ENCODE measurements at places on chromosomes 13 and 19.

GRCh38 chr13:109778102-109778542 lies 8.3 kb downstream of the IRS2 start:
- no peak for DNase-seq

DNA sequence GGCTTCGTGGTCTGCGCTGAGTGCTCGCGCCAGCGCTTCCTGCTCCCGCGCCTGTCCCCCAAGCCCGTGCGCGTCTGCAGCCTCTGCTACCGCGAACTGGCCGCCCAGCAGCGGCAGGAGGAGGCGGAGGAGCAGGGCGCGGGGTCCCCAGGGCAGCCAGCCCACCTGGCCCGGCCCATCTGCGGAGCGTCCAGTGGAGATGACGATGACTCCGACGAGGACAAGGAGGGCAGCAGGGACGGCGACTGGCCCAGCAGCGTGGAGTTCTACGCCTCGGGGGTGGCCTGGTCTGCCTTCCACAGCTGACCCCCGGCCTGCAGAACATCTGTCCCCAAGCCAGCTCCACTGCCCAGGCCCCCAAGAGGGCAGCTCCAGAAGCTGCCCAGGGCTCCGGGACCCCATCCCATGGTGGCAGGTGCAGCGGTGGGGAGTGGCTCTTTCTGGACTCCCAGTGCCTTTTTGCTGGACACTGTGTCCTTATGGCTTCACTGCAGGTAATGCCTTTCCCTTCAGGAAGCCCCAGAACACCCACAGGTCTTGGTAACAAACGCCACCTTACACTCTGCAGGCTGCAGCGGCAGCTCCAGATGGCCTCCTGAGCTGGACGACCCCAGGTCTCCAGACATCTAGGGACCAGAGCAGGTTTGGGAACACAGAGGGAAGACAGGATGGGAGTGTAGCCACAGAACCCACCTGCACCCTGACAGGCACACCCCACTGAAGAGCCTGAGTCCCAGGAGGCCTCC lies 9.3 kb downstream of the PLEKHF1 start:
- no peak for DNase-seq

DNA sequence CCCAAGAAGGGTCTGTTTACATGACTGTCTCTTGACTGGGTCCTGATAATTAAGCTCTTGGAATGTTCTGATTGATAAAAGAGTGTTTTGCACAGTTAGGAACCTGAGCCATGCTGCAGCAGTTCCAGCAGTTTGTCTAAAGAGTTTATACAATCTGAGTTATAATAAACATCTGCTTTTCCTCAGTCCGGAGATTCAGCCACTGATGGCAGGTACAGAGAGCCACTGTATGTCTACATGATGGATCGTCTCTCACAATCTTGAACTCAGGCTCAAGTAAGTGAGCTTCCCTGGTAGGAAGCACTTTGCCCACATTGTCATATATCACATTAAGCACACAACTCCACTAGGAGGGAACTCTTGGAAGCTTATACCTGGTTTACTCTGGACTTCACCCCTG lies 84.3 kb downstream of the UGGT2 start:
- DNase-seq, result no peak

DNA sequence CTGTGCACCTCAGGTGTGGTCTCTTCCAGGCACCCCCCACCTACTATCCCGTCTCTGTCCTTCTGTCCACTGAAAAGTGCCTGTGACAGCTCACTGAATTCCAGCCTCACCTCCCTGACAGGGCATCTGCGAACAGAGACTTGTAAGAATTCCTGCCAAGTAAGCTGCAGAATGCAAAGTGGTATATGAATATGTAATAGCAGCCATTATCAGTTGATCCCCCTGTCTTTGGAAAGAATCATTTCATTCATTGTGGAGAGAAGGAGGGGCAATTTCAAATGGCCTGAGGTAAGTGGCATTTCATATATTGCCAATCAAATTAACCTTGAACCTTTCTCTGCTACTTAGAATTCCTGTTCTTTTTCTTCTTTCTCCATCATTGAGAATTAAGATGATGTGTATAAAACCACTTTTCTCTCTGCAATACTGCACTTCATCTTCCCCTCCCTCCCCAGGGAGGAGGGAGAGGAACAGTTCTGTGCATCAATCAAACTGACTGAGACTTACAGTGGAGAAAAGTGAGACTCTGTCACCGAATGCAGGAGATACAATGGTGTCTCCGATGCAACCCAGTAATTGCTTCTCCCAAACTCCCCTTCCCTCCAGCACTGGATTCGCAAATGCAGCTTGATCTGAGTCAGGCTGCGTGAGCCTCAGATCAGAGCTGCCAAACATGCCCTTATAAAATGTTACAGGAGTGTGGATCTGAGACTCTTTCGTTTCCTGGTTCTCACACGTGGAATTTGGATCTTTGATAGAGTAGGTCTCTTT lies 91.7 kb downstream of the SLC10A2 start:
- no peak for DNase-seq

- DNase-seq, result no peak
These were observed 89.7 kb downstream of the RAB20 start for GRCh38 chr13:110471833-110472162.
